ENCODE measurements at places on chromosomes 6 and 20.

DNA sequence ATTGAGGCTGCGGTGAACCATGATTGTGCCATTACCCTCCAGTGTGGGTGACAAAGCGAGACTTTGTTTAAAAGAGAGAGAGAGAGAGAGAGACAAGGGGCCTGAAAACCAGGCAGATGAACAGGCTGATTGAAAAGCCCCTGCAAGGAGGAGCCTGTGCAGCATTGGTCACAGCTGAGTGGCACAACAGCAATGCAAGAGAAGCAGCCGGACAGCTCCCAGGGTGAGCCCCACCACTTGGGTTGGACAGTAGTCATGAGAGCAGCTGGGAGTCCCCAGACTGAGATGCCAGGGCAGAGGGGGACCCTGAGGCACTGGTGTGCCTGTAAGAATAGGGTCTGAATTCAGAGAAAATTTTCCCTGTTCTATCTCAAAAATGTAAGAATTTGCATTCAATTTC, 10.2 kb downstream of the DNPH1 start:
- DNase-seq = no peak

DNA sequence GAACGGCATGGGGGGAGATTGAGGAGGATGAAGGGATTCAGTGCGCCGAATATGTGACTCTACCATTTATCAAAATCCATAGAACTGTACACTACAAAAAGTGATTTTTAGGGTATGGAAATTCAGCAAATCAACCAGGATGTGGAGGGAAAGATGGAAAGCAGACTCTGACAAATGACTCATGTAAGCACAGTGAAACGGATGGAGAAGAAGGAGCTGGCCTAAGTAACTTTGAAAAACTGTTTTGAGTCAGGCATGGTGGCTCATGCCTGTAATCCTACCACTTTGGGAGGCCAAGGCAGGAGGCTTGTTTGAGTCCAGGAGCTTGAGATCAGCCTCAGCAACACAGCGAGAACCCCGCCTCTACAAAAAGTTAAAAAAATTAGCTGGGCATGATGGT, 39.2 kb downstream of the MUC22 start:
- DNase-seq = no peak

DNA sequence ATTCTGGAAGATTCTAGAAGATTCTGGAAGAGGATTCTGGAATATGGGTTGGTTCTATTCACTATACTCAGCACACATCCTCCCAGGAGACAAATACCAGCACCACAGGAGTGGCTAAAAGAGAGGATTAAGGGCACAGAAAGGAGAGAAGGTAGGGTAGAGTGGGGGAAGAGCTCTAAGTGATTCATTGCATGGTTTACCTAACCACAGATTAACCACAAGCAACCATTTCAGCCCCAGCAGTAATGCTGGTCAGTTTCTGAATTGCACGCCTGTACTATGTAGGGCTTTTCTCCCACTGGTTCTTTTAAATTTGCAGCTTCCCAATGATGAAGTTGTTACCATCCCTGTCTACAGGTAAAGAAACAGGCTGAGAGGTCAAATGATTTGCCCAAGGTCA, 192.7 kb upstream of the PMEPA1 start:
- no peak for DNase-seq

DNA sequence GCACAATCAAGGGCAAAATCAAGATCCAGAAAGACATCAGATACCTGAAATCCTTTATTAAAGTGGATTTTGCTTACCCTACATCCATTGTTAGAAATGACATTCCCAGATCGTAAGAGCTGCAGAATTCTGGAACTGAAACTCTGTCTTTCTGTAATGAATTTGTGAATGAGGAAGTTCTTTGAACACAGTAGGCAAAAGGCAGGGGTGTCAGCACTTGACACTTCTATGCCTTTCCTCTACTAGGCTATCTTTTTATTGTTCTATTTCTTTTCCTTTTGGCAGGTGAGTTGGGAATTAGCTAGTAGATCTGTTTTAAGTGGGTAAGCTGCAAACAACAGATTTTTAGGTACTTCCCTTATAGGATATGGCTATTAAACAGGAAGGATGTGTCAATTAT, 126.3 kb downstream of the CARMIL1 start:
- no peak for DNase-seq

DNA sequence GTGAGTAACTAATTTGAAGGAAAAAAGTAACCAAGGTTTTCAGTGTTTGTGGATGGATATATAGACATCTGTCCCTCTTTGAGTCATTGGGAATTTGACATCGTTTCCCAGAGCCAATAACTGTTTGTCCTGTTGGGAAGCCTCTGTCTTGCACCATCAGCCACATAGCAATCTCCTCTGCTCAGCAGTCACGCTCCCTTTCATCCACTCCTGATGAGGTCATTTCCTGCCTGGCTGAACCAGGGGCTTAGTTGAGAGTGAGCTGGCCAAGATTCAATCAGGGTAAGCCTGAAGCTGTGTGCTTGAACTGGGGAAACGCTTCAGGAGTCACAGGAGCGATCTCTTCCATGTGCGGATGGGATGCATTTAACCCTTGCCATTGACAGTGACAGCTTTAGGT, 121.5 kb upstream of the FOXQ1 start:
- DNase-seq = no peak

GRCh38 chr6:40912158-40912946, 126.7 kb downstream of the UNC5CL start:
- DNase-seq = peak; percentile 48
